ENCODE measurements at places on chromosomes 3 and 15.

GRCh38 chr15:68818769-68819494 lies 1.8 kb downstream of the ANP32A start:
- peak; percentile 54 for DNase-seq

- peak; percentile 78 for DNase-seq
Observed at GRCh38 chr3:13648060-13649001, 99.4 kb downstream of the FBLN2 start.

DNA sequence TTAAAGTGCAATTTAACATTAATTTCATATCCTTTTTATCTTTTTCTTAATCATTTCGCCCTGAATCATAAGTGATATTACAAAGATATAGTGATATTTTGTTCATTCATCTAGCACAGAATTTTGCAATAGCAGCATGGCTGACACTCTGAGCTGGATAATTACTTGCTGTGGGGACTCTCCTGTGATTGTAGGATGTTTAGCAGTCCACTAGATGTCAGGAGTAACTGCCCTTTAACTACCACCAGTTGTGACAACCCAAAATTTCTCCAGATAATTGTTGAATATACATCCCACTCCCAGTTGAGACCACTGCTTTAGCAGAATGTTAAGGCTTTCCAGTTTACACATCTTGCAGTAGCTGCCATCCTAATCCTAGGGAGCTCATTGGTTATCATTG lies 196.8 kb upstream of the MBNL1 start:
- DNase-seq: no peak

DNA sequence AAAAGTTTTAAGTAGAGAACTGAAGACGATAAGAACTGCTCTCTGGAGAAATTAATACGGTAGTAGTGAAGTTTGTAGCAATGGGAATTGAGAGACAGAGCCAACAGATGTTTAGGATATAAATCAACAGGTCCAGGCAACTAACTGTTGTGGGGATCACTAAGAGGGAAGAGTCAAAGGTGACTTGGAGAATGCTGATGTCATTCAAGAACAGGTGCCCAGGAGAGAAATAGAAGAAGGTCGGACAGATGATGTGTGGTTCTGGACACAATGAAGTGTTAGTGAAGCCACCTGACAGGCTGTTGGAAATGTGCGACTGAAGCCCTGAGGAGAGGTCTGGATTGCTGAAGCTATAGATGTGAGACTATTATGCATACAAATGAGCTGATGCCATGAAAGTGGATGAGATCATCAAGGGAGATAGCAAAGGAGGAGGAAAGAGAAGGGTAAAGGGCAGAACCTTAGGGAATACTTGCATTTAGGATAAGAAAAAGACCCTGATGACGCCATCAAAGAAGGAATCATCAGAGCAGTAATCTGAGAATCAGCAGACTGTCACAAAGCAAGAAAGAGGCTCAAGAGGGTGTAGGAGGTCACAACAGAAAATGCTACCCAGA lies 183.7 kb downstream of the FRMD5 start:
- no peak for DNase-seq

- no peak for DNase-seq
Observed at GRCh38 chr15:70172566-70173225, 75.0 kb upstream of the TLE3 start.

DNA sequence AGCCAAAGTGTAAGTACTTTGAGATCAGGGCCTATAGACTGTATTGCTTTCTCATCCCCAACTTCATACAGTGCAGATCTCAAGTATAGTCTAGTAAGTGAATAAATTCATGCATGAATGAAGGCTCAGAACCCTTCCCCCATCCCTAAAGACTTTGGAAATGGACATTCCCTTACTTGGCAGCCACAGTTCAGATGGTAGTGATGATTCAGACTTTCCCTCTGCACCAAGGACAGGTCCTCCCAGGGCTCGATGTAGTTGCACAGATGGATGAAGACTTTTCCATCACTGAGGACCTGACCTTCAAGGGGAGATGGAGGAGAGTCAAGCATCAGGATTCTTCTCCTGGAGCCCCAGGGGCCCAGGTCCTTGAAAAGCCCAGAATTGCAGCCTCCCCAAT lies 4.6 kb downstream of the TIMP4 start:
- DNase-seq: no peak

DNA sequence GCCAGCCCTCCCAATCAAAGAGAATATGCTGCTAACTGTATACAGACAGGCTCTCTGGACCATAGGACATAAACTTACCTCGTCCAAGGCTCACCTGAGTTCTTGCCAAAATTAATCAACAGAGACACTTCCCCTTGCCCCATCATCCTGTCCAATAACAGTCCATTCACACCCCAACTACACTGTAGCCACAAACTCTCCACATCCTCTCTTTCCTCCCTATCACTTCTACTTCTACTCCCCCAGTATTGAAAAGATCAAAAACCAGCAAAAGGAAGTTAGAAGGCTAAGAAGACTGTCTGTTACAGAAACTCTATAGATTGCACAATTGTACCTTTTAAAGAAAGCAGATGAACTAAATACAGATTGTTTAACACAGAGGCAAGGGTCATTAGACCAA lies 133.5 kb upstream of the STT3B start:
- DNase-seq: no peak

DNA sequence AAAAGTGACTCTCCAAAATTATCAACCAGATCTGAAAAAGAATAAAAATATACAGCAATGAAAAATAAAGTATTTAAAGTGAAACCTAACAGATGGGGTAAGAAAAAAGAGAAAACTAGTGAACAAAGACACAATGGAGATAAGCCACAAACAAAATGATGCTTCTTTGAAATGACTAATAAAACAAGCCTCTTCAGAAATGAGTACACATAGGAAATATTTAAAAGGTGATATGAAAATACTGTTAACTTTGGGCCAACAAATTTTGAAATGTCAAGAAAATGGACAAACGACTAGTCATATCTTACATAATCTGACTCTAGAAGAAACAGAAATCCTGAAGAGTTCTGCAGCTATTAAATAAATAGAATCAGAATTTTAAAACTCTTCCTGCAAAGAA lies 164.2 kb downstream of the ERC2 start:
- DNase-seq: no peak

GRCh38 chr3:76827701-76828226 lies 212.1 kb upstream of the ROBO2 start:
- DNase-seq: no peak

GRCh38 chr3:114973536-114973935 lies 173.6 kb downstream of the ZBTB20 start:
- DNase-seq: no peak

DNA sequence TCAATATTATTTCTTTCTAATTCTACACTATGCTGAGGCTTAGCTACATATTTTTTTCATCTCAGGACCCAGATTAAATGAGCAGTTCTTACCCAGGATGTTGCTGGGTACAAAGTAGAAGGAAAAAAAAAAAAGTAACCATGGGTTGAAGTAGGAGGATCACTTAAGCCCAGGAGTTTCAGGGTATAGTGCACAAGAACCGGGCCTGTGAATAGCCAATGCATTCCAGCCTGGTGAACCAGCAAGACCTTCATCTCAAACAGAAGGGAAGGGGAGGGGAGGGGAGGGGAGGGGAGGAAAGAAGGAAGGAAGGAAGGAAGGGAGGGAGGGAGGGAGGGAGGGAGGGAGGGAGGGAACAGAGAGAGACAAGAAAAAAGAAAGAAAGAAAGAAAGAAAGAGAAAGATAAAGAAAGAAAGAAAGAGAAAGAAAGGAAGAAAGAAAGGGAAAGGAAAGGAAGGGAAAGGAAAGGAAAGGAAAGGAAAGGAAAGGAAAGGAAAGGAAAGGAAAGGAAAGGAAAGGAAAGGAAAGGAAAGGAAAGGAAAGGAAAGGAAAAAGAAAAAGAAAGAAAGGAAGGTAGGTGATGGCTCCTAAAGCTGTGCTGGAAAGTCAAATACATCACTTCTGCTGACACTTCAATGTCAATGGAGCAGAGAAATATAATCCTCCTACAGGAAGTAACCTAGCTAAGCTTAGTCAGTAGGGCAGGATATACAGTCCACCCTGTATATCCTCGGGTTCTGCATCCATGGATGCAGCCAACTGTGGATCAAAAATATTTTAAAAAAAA lies 206.8 kb upstream of the TGFBR2 start:
- DNase-seq: no peak

DNA sequence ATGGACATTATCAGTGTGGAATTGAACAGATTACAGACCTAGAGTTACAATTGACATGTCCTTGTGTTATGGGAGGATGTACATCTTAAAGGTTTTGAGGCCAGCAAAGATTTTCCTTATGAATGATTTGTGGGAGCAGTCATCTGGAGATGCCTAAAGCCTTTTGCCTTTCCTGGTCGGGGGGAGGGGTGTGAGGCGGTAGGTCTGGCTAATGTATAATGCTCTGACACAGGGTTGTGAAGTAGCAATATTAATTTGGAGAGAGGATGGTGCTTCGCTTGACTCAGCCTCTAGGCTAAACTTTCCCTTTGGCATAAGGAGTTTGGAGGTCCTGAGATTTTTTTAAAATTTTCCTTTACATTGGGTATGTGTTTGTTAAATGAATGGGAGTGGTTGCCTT lies 23.3 kb downstream of the FBXO22 start:
- DNase-seq: no peak

DNA sequence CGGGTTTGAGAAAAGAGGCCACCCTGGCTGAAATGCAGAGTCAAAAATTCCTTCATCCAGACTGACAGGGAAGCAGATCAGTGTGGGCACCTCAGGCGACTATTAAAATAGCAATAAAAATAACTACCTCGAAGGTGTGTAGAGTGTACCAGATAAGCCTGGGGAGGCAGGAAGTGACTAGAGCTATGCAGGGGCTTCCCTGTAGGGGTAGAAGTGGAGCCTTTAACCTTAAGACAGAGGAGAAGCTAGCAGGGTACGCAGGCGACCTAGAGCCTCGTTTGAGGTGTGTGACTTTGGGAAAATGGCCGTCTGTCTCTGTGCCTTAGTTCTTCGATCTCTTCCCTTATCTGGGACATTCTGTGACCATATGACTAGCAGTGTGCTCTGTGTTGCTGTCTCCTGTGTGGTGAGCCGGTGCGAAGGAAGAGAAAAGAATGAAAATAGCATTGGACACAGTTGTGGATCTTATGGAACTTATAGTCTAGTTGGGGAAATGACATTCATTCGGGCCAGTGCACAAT lies 17.6 kb downstream of the BHLHE40 start:
- DNase-seq: no peak

DNA sequence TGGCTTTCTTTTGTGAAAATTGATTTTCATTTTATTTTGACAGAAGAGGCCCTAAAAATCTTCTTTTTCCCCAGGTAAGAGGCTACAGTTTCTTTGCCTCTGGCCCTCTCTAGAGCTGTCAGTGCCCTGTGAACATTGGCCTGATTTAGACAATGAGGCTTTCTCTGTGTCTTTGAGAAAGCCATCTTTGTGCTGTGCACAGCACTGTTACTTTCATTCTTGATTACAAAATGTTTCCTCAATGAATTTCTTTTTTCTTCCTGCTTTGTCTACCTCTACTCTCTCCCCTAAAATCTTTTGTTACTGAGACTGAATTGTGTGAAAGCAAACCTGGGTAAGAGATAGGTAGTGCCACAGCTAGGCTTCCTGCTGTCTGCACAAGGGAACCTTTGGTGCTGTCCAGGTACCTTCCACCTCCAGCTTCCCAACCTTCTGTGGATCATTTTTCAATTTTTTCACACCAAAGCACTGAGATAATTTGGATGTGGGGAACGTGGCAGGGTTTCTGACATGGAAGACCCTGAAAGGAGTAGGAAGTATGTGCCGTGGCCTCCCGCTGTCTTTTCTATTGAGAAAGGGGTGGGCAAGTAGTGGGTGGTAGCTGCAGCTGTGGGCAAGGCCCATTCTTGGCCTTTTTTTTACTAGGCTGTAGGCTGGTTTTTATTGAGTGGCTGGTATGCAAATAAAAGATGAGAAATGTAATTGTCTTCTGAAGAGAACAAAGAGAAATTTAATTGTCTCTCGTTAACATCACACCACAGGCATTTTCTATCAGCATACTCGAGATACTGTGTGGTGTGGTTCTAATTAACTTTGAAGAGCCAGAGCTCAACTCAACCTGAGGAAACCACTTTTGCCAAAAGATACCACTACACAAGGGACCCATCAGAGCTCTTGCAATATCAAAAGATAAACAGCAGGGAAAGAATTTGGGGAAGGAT lies 21.0 kb downstream of the RAB8B start:
- no peak for DNase-seq

DNA sequence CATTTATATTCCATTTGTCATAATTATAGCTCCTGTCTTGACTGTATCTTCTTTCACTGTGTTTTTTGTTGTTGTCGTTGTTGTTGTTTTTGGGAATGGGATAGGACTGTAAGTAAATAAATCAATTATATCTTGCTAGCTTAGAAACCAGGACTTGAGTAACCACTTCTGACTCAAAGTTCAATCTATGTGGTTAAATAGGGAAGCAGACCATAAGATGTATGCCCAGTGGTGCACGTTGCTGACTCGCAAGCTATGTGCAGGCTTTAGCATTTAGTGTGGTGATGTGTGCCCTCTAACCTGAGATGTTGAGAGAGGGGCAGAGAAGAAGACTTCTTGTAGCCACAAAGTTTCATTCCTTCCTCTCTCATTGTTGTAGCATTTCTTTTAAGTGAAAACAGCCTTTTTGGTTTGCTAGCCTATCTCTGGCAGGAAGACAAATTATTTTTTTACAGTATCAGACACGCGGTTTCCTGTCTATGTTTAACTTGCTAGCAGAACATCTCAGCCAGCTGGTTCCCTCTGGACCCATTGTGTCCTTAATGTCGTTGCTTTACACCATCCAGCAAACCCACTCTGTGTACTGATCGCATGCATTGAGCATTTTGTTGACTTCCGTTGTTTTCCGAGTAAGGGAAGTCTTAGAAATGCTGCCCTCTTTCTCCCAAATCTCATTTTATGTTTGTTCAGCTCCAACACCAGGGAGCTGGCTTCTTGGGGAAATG lies 52.1 kb downstream of the TGFBR2 start:
- no peak for DNase-seq

DNA sequence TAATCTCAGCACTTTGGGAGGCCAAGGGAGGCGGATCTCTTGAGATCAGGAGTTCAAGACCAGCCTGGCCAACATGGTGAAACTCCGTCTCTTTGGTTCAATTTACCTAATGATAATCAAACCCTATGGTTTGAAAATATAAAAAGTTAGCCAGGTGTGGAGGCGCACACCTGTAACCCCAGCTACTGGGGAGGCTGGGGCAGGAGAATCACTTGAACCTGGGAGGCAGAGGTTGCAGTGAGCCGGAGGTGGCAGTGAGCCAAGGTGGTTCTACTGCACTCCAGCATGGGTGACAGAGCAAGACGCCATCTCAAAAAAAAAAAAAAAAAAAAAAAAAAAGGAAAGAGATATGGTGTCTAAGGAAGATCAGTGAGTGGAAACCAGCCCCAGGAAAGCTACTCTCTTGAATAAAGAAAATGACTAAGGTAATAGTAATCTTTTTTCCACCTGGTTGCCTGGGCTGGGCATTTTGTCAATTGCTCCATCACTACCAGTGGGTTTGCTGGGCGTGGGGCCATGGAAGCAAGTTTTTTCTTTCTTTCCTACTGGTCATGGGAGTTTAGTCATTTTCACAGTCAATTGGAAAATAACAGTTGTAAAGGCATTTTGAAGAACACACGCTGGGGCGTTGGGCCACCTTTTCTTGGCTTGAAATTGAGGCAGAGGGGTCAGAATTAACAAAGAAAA lies 387.6 kb upstream of the RGMA start:
- no peak for DNase-seq

- no peak for DNase-seq
Observed at GRCh38 chr15:101159936-101160815, 91.7 kb downstream of the CHSY1 start.
